Stimulated activated CD4-positive, alpha-beta T cell treated with anti-CD3 and anti-CD28 coated beads, Interleukin-4, amount 100 ng/mL, for 24 hours (primary cell): ENCODE measurements at places on chromosomes 6 and 20.

DNA sequence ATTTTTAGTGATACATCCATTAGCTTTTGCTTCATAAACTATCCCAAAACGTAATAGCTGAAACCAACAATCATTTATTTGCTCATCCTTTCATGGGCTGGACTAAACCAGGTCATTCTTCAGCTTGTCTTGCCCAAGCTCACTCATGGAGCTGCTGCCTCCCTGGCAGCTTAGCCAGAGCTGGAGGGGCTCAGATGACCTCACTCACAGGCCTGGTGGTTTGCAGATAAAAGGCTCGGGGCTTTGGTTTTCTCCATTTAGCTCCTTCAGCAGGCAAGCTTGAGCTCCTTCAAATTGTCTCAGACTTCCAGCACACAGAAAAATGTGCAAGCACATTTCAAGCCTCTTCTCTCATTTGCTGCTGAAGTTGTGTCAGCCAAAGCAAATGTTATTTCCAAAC is 139.1 kb downstream of the BTBD3 start:
- DNase-seq: no peak

- no peak for DNase-seq
Measured at GRCh38 chr6:145116591-145117178, 618.6 kb downstream of the EPM2A start.

GRCh38 chr6:170056278-170056711 is 234.6 kb downstream of the DLL1 start:
- DNase-seq: no peak

DNA sequence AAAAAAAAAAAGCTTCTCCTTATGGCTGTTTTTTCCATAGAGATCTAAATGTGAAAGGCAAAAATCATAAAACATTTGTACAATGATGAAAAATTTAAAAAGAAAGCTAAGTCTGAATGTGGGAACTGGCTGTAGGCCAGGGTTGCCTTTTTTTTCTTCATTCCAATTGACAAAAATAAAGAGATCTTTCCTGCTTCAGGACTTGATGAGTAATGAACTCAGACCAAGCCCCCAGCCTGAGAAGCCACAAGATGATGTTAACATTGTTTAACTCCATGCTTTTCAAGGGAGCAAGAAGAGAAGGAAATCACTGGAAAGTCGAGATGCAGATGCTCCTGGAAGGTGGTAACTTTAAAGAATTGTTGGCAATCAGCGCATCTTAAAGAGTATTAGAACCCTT is 41.4 kb downstream of the TRMT6 start:
- DNase-seq: no peak

- DNase-seq: no peak
Measured at GRCh38 chr20:42901689-42902440, 287.8 kb downstream of the PTPRT start.

DNA sequence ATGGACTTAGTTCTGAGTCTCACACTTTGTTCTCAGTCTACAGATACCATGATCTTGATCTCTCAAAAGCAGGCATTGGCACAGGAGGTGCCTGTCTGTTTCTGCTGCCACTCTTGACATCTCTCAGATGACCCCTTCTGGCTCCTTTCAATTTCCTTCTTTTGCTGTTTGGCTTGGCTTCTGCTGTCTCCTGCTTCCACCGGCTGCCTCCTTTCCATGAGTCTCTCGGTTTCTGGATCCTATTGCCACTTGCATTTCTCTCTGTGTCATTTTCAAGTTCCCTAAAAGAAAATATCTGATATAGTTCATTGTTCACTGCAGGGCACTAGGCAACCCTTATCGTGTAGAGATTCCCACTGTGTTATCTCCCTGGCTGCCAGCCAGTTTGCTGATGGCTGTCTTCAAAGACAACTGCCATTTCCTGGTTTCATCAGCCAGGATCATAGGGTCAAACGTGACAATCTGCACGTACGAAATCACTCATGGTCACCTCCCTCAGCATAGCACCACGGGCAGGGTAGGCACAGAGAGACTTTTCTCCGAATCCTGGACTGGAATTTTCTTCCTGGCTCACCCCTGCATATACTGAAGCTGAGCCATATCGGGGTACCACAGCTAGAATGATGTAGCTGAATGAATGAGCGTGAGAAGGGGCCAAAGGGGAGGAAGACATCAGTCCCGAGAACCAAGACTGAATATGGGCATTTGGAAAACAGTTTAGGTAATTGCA is 144.6 kb upstream of the TMEM170B start:
- no peak for DNase-seq

DNA sequence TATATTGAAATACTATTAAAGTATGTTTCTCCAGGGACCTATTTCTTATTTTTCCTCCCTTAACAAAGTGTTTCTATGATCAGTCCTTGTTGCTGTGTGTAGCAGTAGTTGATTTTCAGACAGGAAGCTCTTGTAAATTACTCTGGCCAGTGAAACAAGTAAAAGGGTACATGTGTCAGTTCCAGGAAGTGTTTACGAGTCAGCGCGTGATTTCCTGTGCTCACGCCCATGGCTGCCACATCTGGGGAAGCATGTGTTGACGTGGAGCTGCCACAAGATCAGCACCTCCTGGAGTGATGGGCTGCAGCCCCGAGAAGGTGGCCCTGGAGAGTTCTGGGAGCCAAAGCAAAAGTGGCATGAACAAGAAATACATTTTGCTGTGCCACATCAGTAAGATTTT is 38.6 kb upstream of the GGTLC1 start:
- DNase-seq: peak; percentile 68

DNA sequence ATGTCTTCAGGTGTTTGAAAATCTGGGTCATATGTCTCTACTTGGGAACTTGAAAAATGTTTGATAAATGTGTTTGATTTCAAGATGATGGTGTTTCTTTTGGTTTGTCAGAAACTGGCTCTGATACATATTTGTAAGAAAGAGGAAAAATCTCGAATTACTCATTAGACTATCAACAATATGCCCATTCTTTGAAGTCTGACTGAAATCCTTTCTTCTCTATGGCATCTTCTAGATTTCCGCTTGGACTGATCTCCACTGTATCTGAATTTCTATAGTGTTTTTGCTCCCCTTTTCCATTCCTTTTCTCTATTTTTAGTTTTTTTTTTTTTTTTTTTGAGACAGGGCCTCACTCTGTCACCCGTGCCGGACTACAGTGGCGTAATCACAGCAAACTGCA is 1096.5 kb downstream of the KIF16B start:
- DNase-seq: no peak

- DNase-seq: no peak
Measured at GRCh38 chr20:24604966-24605665, 135.7 kb downstream of the SYNDIG1 start.

DNA sequence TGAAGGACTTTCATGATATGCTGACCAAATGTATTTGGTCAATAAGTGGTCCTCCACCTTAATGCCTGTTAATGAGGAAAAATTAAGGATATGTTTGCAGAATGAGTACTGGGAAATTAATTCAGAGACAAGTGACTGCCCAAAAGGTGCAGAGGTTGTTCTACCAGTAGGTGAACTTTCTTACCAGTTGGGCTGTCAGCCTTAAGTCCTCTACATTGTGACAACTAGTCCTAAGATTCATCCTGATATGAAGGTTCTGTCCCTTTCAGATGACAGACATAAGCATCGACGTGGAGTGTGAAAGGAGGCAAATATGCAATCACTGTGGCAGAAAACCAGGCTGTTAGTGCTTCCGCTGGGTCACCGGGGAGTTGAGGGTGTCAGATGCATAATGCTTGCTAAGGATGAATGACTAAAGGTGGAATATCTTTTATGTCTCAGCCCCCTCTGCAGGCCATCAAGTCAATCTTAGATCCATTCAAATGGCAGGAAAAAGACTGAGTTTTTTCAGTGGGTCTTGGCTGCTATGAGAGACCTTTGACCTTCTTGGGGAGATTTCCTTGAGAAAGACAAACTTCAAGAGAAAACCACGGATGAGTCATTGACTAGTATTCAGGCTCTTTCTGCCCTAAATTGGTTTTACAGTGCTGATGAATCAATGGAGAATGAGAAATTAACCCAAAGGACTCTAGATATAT is 226.0 kb downstream of the TPBG start:
- DNase-seq: no peak
